ENCODE measurements at places on chromosomes 5 and 9.
A peak's percentile ranks its signal among the peaks of the same experiment; 100 is the strongest.

DNA sequence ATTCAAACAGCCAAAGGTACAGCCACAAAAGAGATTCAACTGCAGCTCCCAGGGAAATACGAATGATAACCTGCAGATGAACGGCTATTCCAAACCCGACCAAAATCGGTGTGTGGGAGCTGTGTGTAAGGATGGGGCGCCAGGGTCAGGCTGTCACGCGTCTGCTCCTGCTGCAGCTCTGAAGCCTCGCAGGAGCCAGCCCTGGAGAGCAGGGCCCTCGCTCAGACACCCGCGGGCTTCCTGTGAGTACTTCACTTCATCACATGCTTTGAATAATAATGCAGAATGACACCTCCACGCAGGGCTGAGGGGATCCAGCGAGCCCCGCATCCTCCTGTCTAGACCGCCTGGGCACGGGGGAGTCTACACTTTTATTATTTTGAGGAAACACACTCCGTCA, 307.5 kb upstream of the IRX2 start:
- H3K27ac ChIP-seq = no peak overlapping the region
- H3K36me3 ChIP-seq = no peaks in the 10 kb centered on the region
- H3K4me1 ChIP-seq = no peaks in the 10 kb centered on the region
- no peak overlapping the region for H3K4me3 ChIP-seq
- no peak for DNase-seq
- no peaks in the 10 kb centered on the region for H3K27me3 ChIP-seq

DNA sequence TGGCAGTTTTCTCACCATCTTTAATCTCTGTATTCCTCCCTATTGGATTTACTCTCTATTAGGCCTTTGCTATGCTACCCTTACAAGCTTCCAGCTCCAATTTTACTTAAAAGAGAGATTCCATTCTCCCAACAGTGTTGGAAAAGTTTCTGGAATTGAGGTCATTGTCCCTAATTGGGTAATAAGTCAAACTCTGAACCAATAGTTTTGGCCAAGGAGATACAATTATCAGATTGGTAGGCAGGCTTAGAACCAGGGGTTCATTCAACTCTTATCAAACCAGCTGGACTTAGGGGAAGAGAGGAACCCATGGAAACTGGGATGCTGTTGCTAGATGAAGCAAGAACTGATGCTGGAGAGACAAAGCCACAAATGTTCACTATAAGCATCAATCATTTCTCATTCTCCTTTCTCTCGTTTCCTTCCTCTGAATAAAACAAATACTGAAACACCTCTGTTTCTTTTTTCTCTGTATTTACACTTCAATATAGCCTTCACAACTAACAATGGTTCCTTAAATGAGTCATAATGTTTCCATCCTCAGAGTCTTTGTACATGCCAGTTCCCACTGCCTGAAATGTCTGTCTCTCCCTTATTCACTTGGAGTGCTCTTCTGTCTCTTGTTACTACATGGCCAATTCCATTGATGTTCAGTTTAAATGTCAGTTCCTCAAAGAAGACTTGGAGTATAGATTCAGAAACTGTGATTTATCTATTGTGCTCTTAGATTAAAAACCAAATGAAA, 587.3 kb downstream of the GABRG2 start:
- H3K36me3 ChIP-seq = no peaks in the 10 kb centered on the region
- no peaks in the 10 kb centered on the region for H3K4me1 ChIP-seq
- no peak for DNase-seq
- H3K27ac ChIP-seq = no peak overlapping the region

DNA sequence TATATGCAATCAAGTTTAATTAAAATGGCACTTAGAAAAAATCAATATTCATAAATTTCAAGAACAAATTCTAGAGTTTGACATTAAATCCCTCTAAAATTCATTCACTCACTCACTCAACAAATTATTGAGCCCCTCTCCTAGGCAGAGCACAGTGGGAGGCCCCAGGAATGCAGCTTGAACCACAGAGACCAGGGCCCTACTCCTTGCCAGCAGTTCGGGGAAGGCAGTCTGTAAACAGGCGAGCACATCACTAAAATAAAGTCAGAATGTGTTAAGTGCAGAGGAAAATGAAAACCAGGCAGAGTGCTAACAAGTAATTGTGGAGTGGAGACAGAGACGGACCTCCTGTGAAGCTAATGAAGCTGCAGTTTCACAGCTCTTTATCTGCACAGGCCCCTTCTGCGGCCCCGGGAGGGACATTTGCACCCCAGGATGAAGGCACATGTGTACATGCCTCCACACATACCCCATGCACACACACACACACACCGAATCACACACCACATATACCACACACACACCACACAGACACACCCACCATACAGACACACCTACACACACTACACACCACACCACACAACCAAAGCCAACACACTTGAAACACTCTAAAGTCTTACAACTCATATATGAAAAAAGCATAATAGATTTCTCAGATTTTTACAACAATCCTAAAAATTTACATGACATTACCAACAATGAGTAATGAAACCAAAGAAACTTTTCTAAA, 40.5 kb downstream of the BHMT start:
- H3K4me3 ChIP-seq = no peak overlapping the region
- peaks cover 11% of the 10 kb centered on the region for H3K27me3 ChIP-seq
- peaks cover 3% of the 10 kb centered on the region for H3K4me1 ChIP-seq
- no peak for DNase-seq

GRCh38 chr9:78325846-78326360, 29.0 kb downstream of the PSAT1 start:
- no peak overlapping the region for H3K4me3 ChIP-seq
- peaks cover 2% of the 10 kb centered on the region for H3K36me3 ChIP-seq
- no peak overlapping the region for H3K27ac ChIP-seq

GRCh38 chr5:181059297-181060230, 19.5 kb downstream of the BTNL9 start:
- no peak overlapping the region for H3K4me3 ChIP-seq
- H3K27me3 ChIP-seq = peaks cover 25% of the 10 kb centered on the region
- peaks cover 3% of the 10 kb centered on the region for H3K36me3 ChIP-seq
- H3K27ac ChIP-seq = no peak overlapping the region
- DNase-seq = no peak

DNA sequence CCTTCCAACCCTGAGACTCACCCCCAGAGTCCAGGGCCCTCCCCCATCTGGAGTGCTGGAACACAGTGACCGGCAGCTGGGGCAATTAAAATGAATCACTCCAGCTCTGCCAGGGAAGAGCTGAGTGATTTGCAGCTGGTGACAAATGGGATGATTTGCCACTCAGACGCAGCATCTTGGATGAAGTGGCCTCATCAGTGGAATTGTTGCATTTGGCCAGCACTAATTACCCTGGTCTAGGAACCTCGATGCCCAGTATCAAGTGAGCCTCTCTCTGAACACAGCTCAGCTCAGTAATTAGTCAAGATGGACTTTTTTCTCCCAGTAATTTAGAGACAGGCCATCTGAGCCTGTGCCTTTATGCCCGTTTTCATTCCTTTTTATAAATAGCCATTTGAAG, 259.5 kb downstream of the GRIA1 start:
- H3K27me3 ChIP-seq = peaks cover 3% of the 10 kb centered on the region
- no peaks in the 10 kb centered on the region for H3K4me1 ChIP-seq
- H3K4me3 ChIP-seq = no peak overlapping the region
- H3K36me3 ChIP-seq = no peaks in the 10 kb centered on the region

GRCh38 chr9:78212868-78213267, 23.0 kb upstream of the CEP78 start:
- DNase-seq = no peak
- no peaks in the 10 kb centered on the region for H3K36me3 ChIP-seq
- peaks cover 17% of the 10 kb centered on the region for H3K4me1 ChIP-seq
- H3K27me3 ChIP-seq = no peaks in the 10 kb centered on the region
- no peak overlapping the region for H3K27ac ChIP-seq
- H3K4me3 ChIP-seq = no peak overlapping the region

DNA sequence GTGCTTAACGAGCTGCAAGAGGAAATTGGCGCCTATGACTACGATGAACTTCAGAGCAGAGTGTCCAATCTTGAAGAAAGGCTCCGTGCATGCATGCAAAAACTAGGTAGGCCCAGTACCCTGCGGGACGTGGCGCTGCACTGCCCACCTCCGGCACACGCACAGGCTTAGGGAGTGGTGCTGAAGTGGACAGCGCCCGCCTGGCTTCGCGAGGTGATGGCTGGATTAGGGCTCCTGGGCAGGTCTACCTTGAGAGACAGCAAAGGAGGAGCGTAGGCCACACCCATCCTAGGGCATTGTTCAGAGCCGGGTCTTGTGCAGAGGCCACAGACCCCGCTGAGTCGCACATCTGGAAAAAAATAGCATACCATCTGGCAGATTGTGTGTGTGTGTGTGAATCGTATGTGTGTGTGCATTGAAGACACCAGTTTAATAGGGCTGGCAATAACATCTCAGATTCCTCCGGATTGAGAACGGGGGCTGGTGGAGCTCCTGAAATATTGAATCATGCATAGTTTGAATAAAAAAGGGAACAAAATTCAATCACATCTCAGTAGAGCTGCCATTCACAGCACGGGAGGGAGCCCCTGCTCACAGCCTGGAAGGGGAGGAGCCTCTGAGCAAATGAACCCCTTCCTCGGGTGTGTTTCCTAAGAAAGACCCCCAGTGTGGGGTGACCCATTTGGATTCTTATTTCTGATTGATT, 11.1 kb downstream of the OLFM1 start:
- no peak overlapping the region for H3K4me3 ChIP-seq
- no peak overlapping the region for H3K27ac ChIP-seq
- no peaks in the 10 kb centered on the region for H3K36me3 ChIP-seq

- no peak for DNase-seq
- no peaks in the 10 kb centered on the region for H3K4me1 ChIP-seq
- H3K27me3 ChIP-seq = peaks cover 3% of the 10 kb centered on the region
- no peak overlapping the region for H3K4me3 ChIP-seq
- no peak overlapping the region for H3K27ac ChIP-seq
Measured at GRCh38 chr9:18675332-18675731, 201.4 kb downstream of the ADAMTSL1 start.

DNA sequence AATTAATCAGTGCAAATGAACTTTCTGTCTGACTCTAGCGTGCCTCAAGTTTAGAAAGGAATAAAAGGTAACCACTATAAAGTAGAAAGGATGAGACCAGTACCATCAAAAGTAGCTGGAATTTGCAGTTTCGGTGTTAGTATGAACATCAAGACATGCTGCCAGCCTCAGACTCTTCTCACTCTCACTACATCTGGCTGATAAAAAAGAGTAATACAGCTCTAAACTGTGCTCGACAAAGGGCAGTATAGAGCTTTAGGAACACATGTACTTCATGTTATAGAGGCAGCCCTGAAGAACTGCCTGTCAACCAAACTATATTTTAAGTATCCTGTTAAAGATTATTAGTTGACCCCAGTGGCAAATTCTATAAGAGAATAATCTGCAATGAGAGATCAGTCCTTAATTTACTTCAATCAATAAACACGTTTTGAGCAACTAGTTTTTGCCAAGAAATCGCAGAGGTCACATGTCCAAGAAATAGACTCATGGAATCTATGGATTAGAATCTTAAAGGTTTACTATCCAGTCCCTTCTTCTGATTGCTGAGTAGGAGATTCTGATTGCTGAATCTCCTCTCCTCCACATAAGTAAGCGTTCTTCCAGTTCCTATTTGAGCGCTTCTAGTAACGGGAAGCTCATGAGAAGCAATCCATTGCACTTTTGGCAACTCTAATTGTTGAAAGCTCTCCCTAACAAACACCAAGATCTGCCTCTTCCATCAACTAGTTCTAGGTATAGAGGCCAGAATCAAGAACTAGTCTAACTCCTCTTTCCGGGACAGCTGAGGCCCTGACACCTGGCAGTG, 941 bp downstream of the XPA start:
- peaks cover 6% of the 10 kb centered on the region for H3K36me3 ChIP-seq
- H3K4me1 ChIP-seq = peaks cover 43% of the 10 kb centered on the region
- no peaks in the 10 kb centered on the region for H3K27me3 ChIP-seq
- peak overlapping the region; percentile 91 for H3K27ac ChIP-seq
- peak overlapping the region; percentile 92 for H3K4me3 ChIP-seq
- no peak for DNase-seq

- peaks cover 8% of the 10 kb centered on the region for H3K36me3 ChIP-seq
- H3K4me1 ChIP-seq = no peaks in the 10 kb centered on the region
- H3K27me3 ChIP-seq = no peaks in the 10 kb centered on the region
Measured at GRCh38 chr9:137016436-137016835, 11.6 kb downstream of the ABCA2 start.

DNA sequence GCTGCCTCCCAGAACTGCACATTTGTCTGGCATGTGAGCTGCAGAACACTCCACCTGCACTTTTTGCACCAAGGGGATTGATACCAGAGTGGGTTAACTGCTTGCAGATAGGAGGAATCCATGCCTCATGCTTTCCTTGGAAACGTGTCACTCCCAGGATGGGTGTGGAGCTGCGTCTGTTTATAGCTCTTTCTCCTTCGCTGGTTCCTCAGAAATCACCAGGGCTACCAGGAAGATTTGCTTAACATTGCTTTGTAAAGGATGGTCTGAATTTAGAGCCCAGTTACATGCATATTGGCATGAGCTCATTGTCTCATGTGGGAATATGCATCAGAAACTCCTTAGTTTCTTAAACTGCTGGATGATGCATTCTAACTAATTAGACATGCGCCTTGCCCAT, 234.6 kb downstream of the GADD45G start:
- DNase-seq = no peak
- no peaks in the 10 kb centered on the region for H3K36me3 ChIP-seq
- H3K27me3 ChIP-seq = peaks cover 5% of the 10 kb centered on the region
- no peaks in the 10 kb centered on the region for H3K4me1 ChIP-seq

GRCh38 chr5:22911019-22911418, 57.9 kb upstream of the CDH12 start:
- no peaks in the 10 kb centered on the region for H3K36me3 ChIP-seq
- no peak for DNase-seq

DNA sequence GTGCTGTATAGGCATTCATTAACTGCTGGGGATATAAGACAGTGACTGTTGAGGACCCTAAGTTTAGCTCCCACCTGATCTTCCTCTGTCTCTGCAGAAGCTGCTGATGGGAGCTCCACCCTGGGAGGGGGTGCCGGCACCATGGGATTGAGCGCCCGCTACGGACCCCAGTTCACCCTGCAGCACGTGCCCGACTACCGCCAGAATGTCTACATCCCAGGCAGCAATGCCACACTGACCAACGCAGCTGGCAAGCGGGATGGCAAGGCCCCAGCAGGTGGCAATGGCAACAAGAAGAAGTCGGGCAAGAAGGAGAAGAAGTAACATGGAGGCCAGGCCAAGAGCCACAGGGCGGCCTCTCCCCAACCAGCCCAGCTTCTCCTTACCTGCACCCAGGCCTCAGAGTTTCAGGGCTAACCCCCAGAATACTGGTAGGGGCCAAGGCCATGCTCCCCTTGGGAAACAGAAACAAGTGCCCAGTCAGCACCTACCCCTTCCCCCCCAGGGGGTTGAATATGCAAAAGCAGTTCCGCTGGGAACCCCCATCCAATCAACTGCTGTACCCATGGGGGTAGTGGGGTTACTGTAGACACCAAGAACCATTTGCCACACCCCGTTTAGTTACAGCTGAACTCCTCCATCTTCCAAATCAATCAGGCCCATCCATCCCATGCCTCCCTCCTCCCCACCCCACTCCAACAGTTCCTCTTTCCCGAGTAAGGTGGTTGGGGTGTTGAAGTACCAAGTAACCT, 22.1 kb downstream of the PCDHGC5 start:
- H3K4me3 ChIP-seq = peak overlapping the region; percentile 56
- DNase-seq = peak; percentile 56
- H3K4me1 ChIP-seq = peaks cover 65% of the 10 kb centered on the region
- H3K27ac ChIP-seq = peak overlapping the region; percentile 70
